ENCODE measurements at places on chromosomes 13 and 19.

GRCh38 chr13:93953841-93954240 is 525.6 kb downstream of the DCT start:
- DNase-seq, result no peak

DNA sequence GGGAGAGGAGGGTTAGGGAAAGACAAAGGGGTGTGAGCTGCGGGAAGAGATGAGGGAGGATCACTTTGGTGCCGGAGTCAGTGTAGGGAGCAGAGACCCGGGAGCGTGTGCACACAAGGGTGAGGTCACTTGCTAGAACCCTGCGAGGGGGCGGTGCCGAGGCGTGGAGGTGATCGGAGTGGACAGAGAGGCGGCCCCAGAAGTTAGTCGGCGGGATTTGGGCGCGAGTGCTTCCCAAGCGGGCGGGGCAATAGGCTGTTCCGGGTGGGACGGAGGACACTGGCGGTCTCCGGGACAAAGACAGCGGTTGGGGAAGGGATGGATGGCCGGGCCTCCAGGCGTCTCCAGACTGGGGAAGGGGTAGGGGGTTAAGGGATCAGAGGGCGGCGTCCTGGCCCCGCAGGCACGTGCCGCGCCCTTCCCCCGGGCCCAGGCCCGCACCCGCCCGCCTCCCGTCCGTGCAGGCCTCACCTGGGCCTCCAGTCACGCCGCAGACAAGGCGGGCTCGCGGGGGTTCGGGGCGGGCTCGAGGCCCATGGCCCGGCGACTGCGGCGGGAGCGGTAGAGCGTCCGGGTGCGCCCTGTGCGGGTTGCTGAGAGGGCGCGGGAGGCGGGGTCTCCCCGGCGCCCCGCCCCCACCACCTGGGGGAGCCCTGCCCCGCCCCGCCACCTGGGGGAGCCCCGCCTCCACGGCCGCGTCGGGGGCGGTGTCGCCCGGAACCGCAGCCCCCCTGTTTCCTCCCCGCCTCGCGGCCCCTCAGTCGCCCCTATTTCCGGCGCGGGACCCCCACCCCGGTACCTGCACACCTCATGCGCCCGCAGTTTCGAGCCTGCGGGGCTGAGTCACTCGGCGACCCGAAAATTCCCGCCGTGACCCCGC is at the start of gene LPAR2:
Gene LPAR2 (minus strand): TSS at position 600 of the 880 bp plus-strand sequence. CDS start 945 bp downstream, outside the sequence.
- DNase-seq, result no peak

DNA sequence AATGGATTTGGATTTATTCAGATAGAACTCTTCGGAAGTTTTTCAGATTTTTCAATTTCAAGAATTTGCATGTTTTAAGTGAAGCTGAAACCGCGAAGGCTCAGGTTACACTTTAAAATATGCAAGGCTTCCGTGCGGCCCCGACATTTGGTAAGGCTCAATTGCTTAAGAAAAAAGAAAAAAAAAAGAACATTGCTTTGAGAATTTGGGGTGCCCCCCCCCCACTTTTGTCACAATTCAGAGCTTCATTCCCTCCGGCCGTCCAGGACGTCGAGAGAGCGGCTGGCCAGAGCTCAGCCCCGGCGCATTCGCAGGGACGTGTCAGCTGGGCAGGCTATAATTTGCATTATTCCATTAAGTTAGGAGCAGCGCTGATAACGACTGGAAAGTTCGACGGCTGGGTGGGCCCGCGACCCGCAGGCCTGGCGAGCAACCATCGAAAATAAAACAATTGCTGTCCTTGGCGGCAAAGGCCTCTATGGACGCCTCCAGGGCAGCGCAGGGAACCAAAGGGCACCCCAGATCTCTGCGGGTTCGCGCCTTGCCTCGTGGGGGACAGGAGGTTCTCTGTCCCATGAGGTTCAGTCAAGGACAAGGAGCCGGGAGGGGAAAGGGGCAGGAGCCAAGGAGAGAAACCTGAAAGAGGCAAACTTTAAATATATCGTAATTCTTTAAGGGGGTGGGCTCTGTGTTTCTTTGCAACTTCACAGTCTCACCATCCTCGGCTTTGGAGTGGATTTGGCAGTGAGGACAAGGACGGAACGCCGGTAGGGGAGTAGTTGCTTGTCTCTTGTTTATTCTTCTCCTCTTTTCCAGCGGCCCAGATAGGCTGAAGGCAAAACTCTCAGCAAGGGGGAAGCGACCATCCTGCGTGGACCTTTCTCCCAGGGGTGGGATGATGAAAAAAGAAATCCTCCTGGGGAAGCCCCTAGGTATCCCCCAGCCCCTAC is 7.0 kb downstream of the SOX21 start:
- no peak for DNase-seq

GRCh38 chr13:77480066-77480465 is 55.4 kb upstream of the SCEL start:
- DNase-seq, result no peak

- DNase-seq, result no peak
Measured at GRCh38 chr19:47357788-47358680, 8.9 kb downstream of the DHX34 start.

DNA sequence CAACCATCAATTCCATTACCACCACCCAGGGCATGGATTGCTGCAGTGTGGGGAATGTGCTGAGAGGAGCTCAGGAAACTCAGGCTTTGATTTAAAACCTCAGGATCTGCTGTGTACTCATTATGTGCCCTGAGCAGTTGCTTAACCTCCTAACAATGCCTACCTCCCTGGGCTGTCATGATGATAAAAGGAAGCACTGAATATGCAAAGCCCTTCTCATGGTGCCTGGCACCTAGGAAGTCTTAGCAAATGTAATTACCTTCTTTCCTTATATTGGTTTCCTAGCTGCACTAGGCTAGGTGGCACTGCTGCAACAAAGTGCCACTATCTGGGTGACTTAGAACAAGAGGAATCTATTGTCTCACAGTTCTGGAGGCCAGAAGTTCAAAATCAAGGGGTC is 62.2 kb downstream of the KCTD12 start:
- no peak for DNase-seq

DNA sequence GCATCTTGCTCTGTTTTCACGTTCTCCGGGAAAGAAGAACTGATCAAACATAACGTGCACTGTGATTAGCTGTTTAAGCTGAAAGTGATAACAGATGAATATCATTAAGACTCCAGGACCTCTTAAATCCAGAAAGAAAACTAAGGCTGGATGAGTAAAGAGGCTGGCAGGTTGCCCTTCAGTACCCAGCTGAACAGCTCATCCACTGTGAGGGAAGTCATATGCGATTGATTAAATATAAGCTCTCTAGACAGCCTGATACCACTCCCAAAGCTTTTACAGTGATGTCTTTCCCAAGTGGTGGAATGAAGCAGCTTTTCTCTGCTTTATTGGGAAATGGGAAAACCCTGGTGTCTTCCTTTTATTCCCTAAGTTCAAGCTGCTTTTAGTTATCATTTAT is 116.9 kb downstream of the EFNB2 start:
- no peak for DNase-seq

GRCh38 chr13:113601166-113602070 is 16.9 kb downstream of the TFDP1 start:
- no peak for DNase-seq

DNA sequence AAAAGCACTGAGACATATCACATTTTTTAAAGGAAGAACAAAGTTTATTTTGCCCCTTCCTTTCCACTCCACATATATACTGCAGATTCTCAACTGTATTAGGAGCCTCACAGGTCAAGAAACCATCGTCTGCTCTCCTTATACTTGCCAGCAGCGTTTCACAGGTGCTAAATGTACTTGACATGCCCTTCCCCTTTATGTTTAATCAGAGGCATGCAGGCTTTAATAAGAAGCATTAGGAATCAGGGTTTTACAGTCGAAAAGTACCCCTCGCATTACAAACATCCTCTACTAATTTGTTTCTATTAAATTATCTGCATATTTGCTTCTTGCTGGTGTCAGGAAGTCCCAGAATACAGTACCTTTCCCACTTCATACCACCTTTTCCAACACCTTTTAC is 3.7 kb upstream of the RAP2A start:
- DNase-seq, result no peak

GRCh38 chr13:51885651-51886050 is 23.9 kb downstream of the CCDC70 start:
- DNase-seq, result no peak

- no peak for DNase-seq
Measured at GRCh38 chr19:377801-378581, 31.0 kb downstream of the C2CD4C start.

DNA sequence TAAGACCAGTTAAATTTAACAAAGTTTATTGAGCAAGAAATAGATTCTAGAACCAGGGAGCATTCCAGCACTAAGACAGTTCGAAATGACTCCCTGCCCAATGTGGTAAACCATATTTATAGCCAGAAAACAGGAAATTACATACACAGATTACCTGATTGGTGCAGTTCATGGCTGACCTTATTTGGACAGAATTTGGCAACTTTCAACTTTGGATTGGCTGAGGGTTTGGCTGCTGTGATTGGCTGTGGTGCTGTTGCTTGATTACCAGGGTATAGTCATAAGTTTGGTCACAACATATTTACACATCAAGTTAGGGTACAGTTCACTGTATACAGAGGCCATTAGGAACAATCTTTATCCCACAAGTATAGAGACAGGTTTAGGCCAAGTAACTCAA is 984.8 kb upstream of the MIR17HG start:
- no peak for DNase-seq

- no peak for DNase-seq
Measured at GRCh38 chr19:45508417-45508860, 1.2 kb downstream of the VASP start.

GRCh38 chr19:42412227-42412626 is 15.0 kb downstream of the LIPE start:
- DNase-seq, result no peak

DNA sequence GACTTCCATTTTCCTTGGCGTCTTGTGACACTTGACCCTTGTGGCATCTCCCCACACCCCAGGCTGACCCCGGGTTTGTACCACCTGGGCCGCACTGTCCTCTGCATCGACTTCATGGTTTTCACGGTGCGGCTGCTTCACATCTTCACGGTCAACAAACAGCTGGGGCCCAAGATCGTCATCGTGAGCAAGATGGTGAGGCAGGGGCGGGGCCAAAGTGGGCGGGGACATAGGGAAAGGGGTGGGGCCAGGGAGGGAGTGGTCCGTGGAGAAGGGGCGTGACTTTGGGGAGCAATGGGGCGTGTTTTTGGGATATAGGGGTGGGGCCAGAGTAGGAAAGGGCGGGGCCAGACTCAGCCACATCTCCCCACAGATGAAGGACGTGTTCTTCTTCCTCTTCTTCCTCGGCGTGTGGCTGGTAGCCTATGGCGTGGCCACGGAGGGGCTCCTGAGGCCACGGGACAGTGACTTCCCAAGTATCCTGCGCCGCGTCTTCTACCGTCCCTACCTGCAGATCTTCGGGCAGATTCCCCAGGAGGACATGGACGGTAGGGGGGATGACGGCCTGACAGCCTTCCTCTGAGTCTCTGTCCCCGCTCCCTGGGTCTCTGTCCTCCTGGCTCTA is 42.8 kb downstream of the TRPM4 start:
- DNase-seq, result no peak

- DNase-seq, result no peak
Measured at GRCh38 chr19:5170329-5170745, 170.3 kb downstream of the PTPRS start.

GRCh38 chr19:32459204-32459865 is 53.8 kb downstream of the DPY19L3 start:
- no peak for DNase-seq

GRCh38 chr19:35083691-35084508 is 31.7 kb upstream of the FXYD3 start:
- DNase-seq, result no peak

DNA sequence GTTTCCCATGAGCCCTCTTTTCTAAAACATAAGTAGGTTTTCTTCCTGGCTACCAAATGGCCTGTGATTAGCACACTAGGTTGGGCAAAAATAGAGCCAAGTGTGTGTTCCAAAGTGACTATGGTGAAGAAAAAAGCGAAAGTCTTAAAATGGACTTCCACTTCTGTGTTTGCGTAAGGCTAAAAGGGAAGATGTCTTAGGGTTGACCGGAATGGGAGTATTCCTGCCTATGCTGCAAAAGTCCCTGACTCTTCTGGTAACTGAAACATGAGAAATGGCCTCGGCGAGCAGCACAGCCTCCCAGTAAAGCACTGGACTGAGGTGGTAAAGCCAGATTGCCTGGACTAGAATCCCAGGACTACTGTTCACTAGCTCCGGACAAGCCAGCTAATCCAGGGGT is 2.4 kb upstream of the FPR1 start:
- DNase-seq, result no peak

DNA sequence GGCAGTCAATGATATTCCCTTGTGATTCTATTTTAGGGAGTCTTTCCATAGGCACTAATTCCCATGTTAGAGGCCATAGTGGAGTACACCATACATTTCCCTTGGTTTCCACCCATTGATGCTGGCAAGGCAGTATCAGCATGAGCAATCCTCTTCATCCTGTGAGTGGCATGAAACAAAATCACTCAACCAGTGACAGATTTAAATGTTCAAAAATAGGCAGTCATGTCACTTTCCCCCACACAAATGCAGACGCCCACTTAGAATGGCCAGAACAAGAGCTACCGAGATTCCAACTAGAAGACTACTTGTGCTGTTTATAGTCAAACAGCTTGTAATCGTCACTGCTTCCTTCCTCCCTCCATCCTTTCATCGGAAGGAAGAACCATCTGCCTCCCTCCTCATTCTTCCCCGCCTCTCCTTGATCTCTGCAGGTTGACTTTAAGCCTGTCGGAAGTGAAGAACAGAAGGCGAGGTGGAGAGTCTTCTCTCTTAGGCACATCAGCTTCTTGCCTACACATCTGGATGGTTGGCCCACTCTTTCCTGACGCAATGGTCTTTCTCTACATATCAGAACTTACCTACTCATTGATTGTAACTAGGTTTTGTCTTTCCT is 22.6 kb downstream of the RASL11A start:
- no peak for DNase-seq

- DNase-seq, result no peak
Measured at GRCh38 chr13:90713441-90714133, 633.9 kb upstream of the MIR17HG start.

- no peak for DNase-seq
Measured at GRCh38 chr19:39514840-39515550, at the start of gene SELENOV. TSS of gene SELENOV (plus strand) at chr19:39515139. CDS start at chr19:39515213, 74 bp downstream.

- DNase-seq, result no peak
Measured at GRCh38 chr19:41921577-41922576, 6.4 kb downstream of the ERFL start.

- no peak for DNase-seq
Measured at GRCh38 chr13:59230484-59231264, 933.1 kb downstream of the DIAPH3 start.

GRCh38 chr13:110989331-110989730 is 74.5 kb upstream of the ANKRD10 start:
- no peak for DNase-seq

GRCh38 chr13:74289861-74290773 is 155.9 kb upstream of the KLF12 start:
- no peak for DNase-seq

GRCh38 chr19:4338441-4339355 is at the start of gene STAP2:
TSS of gene STAP2 (minus strand) at chr19:4338827. CDS start at chr19:4338753, 74 bp downstream.
- DNase-seq, result no peak

All from HS-27A (cell line).